ENCODE measurements at places on chromosomes 7 and 10.

DNA sequence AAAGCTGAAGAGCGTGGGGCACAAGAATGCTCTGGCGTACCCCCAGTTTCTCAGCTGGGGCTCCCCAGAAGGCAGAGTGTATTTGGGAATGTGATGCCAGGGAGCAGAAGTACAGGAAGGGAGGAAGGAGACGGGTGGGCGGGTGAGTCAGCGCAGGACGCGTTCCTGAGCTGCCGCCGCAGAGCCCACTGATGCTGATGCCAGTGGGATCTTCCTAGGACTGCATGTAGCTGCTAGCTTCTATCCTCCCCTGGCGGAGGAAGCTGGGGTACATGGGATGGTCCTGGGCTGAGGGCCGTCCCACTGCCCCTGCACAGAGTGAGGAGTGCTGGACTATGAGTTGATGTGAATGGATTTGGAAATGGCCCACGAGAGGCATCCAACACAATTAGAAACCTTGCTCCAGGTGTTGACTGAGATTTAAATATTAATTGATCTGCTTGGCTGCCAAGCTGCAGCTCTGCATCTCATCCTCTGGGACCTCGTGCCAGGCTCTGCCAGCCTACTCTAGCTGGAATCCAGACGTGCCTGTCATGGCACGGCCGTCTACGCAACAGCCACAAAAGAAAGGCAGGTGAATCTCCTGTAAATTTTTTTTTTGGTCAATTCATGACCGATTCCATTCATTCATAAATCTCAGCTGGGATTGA is 66.2 kb upstream of the RHEB start:
- no peak for DNase-seq

- DNase-seq, result no peak
These were observed 41.6 kb downstream of the ANXA8 start for GRCh38 chr10:47442351-47442750.

DNA sequence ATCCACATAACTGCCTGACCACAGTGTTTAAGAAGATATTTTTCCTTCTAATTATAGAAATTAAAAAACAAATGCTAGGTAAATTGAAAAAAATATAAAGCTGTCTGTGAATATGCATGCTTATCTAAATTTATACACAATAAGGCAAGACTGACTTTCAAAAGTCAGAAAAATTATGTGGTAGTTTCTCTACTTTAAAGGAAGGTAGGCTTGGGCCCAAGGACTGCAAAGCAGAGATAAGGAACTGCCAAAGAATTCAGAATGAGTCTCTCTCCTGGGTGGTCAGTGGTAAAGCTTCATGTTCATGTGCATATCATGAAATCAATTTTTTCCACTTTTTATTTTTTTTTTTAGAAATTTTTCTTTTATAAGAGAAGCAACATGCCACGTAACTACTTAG is 998.6 kb downstream of the REEP3 start:
- DNase-seq, result no peak

DNA sequence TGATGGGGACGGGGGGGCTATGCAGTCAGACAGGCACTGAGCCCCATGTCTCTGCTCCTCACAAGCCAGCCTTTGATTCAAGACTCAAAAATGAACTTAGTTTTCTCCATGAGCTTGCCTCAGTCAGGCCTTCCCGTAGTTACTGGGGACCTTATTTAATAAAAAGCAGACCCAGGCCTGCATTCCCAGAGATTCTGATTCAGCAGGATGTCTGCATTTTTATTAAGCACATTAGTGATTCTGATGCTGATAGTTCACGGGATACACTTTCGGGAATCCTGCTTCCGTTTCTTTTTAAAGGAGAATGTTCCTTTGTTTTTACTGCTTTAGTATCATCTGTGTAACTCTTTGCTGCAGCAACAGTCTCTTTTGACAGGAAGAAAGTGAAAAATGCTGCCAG is 28.3 kb upstream of the PLPP4 start:
- DNase-seq, result no peak

DNA sequence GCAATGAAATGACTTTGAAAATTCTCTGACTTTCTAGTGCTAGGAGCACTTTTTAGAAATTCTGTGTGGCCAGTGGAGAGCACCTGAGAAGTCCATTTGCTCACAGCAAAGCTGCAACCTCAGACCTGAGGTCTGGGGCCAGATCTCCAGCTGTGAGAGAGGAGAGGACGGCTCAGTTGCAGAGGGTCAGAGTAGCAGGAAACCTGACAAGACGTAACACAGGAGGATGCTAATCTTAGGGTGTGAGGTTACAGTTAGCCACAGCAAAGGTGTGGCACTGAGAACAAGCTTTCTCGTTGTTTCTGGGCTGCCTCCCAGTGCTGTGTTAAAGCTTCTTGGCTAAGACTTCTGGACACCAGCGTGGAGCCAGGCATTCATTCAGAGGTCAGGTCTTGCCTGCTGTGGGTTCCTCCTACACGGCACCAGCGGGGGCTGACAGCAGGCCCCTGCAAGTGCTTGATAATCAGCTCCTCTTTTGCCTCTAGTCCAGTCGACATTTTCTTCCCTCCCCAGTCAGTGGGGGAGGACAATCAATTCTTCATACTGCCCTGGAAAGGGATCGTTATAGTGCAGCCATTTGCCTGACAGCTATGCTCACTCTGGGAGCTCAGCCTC is 435.4 kb upstream of the DPP6 start:
- DNase-seq, result no peak

DNA sequence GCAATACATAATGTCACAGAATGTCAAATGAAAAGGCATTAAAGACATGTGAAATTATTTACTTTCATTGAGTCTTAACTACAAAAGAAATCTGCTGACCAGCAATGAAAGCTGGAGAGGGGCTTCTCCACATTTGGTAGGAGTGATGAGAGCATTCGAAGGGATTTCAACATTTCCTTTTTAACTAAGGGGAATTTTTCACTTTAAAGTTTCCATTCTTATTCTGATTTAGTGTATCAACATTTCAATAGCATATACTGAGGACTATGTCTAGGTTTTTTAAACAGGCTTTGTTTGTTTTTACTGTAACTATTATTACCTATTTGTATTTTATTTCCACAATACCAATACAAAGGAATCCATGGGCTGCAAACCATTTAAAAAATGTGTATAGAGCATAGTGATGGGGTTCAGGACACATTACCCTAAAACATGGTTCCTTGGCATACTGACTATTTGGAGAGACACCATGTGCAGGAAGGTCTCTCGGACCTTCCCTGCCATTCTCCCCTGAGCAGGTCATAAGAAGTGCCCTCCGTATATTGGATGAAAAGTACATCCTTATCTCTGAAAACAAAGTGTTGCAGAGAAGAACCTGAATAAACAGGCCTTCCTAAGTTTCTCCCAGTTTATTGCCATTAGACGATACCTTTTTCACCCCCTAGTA is 278.7 kb downstream of the DOCK4 start:
- DNase-seq, result no peak

GRCh38 chr7:74082770-74083116 is 861 bp upstream of the LIMK1 start:
- no peak for DNase-seq

- DNase-seq, result no peak
These were observed 80.1 kb upstream of the LRRN3 start for GRCh38 chr7:111010798-111011197.

GRCh38 chr10:60262647-60263126 is 127.0 kb downstream of the ANK3 start:
- DNase-seq, result no peak

- DNase-seq, result no peak
These were observed 217.2 kb upstream of the HDAC9 start for GRCh38 chr7:18278316-18278715.

DNA sequence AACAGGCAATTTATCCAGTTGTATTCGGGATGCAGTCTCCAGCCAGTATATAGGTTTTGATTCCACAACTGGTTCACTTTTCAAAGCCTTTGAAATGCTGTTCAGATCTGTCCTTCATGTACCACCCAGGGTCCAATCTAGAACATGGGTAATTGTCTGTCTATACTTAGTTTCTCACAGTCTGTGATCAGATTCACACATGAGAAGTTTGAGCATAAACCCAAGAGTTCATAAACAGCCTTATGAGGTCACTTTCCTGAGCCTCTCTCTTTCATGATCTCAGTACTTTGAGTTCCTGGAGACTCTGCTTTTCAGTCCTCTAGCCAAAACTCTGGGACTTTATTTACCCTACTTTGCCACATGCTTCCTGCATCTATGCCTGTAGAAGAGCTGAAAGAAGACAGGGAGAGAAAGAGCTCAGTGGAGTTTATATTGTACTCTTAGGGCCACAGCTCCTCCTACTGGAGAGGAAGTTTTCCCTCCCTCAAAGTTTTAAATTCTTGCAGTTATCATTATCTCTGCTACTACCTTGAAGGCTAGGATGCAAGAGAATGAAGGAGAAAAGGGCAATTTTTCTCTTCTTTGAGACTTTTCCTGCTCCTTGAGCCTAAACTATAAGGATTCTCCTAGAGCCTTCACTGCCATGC is 172.0 kb downstream of the ZEB1 start:
- no peak for DNase-seq

GRCh38 chr7:153415632-153416031 is 636.6 kb upstream of the DPP6 start:
- no peak for DNase-seq

DNA sequence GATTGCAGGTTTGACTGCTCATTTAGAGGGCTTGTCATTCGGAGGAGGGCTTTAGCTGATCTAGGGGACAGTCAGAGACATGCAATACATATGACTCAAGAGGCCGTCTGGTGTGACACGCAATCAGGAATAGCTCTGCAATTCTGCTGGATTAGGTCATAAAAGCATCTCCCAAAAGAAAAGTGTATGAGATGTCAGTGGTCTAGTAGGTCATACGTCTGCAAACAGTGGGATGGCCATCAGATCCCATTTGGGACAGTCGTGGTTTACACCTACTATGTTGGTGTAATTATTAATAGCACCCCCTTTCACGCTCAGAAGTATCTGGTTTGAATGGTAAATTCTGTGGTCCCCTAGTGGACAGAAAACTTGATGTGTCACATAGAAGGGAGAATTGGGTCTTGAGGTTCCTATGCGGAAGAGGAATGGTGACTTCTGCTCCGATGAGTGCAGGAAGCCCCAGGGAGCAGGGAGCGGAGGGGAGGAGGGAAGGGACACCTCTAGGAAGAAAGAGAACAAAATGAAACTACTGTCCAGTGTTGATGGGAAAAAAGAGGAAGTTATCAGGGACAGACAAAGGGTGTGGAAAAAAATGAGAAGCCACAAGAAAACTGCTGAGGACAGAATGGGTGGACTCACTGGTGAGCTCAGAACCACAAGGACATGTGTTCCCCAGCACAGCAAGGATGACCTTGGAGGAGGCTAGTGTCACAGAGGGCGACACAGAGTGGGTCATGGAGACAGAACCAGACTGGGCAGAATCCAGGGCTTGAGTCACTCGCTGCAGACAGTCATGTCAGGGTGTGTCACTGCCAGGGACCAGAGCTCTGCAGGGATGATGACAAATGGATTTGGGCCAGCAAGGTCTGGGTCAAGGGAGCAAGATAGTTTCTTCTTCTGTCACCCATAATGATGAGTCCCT is 59.9 kb downstream of the MAP3K8 start:
- no peak for DNase-seq

GRCh38 chr10:90344226-90344625 is 513.6 kb downstream of the HTR7 start:
- DNase-seq, result no peak

DNA sequence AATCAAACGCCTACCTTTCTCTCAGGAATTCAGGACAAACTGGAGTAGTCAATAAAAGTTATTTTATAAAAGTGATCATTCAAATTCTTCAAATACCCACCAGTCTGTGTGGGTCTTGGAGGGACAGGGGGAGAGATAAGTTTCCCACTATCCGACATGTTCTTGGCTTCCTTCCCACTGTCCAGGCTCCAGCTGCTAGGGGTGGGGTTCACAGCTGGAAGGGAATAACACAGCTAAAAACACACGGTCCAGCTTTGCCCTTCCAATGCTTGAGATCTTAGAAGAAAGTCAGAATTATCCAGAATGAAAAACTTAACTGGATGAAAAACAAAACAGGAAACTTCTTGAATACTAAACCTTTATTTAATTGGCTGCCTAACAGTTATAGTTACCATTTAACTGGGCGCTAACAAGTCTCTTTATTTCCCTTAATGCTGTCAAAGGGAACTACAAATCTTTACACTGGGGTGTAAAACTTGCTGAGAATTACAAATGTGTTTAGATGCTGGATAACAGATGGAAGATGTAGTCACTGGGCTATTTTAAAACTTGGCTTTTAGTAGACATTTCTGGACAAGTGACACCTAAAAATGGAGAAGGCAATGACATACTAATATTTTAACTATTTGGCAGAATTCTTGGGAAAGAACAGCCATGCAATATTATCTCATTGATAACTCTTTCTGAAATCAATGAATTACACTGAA is 172.8 kb upstream of the IMMP2L start:
- no peak for DNase-seq

- DNase-seq, result no peak
These were observed 925 bp downstream of the H2AZ2 start for GRCh38 chr7:44846816-44847508.

DNA sequence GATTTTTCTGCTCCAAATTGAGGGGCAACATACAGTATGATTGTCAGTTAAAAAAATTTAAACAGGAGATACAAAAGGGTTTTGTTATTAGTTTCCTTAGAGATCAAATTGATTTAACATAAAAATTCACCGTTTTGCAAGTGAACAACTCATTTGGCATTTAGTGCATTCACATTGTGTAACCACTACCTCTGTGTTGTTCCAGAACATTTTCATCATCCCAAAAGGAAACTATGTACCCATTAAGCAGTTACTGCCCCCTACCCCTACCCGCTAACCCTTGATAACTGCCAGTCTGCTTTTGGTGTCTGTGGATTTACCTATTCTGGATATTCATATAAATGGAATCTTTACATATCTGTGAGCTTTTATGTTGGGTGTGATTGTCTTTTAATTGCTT is 3.1 kb downstream of the ZRANB1 start:
- DNase-seq, result no peak

GRCh38 chr7:41817386-41817785 is 114.5 kb upstream of the INHBA start:
- no peak for DNase-seq

- DNase-seq, result no peak
These were observed 9.4 kb downstream of the SLC35B4 start for GRCh38 chr7:134307320-134307719.

DNA sequence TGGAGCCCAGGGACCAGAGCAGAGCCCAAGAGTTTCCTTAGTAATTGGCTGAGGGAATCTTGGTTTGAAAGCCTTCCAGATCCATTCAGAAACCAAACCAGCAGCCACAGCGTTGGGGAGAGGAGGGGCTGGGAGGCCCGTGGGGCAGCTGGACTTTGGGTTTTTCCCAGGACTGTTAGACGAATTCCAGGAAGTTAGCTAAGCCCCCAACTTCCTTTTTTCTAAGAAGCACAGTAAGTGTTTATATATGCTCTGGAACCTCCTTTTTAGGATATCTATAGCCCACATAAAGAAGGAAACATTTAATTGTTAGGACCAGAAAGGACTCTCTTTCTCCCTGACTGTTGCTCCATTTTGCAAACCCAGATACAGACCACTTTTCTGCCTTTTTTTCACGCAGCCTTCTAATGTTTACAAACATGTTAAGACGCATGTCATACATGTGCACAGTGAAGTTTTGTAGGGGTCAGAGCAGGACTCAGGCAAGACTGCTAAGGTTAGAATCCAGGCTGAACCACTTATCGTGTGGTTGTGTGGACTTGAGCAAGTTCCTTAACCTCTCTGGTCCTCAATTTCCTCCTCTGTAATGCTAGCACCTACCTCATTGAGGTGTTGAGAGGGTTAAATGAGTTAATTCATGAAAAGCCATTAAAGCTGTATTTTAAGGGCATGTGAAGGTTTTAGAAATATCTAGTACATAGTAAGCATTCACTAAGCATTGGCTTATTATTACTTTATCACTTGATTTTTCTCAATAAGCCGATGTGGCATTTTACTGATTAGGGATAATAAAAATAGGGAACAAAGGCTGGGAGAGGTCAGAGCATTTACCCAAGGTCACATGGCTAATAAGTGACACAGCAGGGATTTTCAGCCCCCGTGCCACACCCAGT is 42.4 kb downstream of the TBATA start:
- DNase-seq, result no peak
